Regular cardiac myocyte (primary cell): ENCODE measurements at places on chromosomes 2 and 18. TPM values are rescaled to one million over a fixed set of nuclear protein-coding genes. Genes with fewer than 3 reads are reported as not detected.

LYG1 gene
- total RNA-seq, result 0.19 and 0.85 TPM in 2 replicates

TCF23 gene
- total RNA-seq, result not detected in 2 replicates

SCN7A gene
- total RNA-seq, result under 0.01 and 0.19 TPM in 2 replicates

ANTXR1 gene
- total RNA-seq, result 40.0 and 45.2 TPM in 2 replicates

UGT1A8 gene
- total RNA-seq, result not detected in 2 replicates

ZNF142 gene
- 4.8 and 7.5 TPM in 2 replicates for total RNA-seq

NOSTRIN gene
- 0.19 and 1.4 TPM in 2 replicates for total RNA-seq

CFC1 gene
- total RNA-seq, result not detected in 2 replicates

LANCL1 gene
- 52.5 and 58.9 TPM in 2 replicates for total RNA-seq

CYRIA gene
- 5.2 and 8.2 TPM in 2 replicates for total RNA-seq

SPATA3 gene
- not detected in 2 replicates for total RNA-seq

KLF11 gene
- total RNA-seq, result 2.3 and 4.5 TPM in 2 replicates

DPP10 gene
- not detected in 2 replicates for total RNA-seq

ZNF396 gene
- 1.3 and 2.0 TPM in 2 replicates for total RNA-seq

TWIST2 gene
- total RNA-seq, result 13.4 and 19.4 TPM in 2 replicates

UGT1A4 gene
- total RNA-seq, result 0.28 TPM in 1 of 2 replicates, not detected in the other
